ENCODE measurements at places on chromosomes 16 and 17.
A peak's percentile ranks its signal among the peaks of the same experiment; 100 is the strongest.

- no peak for DNase-seq
These were observed at the start of gene GGT6 for GRCh38 chr17:4560421-4560820. GGT6 (minus strand) TSS chr17:4560577; CDS start chr17:4560521, 56 bp downstream.

GRCh38 chr17:34024806-34025551 is 230.1 kb upstream of the CCL2 start:
- DNase-seq = no peak

- no peak for DNase-seq
These were observed 566.9 kb downstream of the WWOX start for GRCh38 chr16:78666318-78666717.

DNA sequence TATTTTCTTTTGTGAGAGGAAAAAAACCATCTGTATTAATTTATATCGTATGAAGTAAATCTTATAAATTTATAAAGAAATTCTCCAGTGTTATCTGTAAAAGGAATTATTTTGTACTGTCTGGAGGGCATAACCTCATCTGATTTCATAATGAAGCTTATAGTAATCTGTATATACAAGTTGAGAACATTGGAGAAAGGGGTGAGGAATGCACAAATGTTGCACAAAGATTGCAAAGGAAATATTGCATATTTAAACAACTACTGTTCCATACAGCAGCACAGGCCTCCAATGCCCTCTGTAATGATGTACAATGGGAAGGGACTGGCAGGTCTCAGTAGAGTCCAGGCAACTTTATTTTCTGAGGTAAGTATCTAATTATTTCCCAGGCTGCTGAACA is 50.8 kb upstream of the KCNJ16 start:
- DNase-seq = no peak

- DNase-seq = no peak
These were observed 30.3 kb downstream of the B4GALNT2 start for GRCh38 chr17:49162866-49163265.

- no peak for DNase-seq
These were observed 19.9 kb downstream of the DHRS7C start for GRCh38 chr17:9771465-9771864.

DNA sequence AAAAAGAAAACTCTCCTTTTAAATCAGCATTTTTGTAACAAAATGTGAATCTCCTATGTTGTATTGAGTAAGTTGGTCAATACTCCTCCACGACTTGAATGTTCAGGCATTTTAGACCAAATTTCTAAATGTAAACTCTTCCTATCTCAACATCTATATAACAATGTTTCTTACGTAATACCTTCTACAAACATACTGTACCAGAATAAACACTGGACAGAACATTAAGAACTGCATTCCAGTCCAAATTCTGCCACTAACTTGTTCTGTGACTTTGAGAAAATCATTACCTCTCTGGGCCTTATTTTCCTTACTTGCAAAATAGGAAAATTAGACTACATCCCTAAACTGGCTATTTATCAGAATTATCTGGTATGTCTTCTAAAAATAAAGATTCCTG is 40.1 kb downstream of the AKAP10 start:
- no peak for DNase-seq

DNA sequence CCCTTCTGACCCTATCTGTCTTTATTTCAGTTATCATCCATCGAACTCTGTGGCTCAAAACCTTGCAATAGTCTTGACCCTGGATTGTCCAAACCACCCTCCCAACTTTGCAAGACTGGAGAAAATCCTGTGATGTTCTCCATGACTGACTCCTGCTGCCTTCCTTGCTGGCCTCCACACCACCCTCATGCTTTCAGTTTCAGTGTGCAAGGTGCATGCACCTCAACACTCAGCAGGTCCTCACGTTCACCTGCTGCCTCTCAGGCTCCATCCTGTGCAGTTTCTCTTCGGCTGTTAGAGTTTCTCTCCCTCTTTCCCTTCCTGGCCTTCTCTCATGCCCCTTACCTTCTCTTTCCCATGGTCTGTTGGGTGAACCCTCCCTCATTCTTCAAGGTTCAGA is 59.4 kb upstream of the ASIC2 start:
- DNase-seq = no peak

- DNase-seq = peak; percentile 44
These were observed 790 bp downstream of the NCBP3 start for GRCh38 chr17:3845291-3845620.
